ENCODE measurements at places on chromosomes 6 and 20. TPM values are rescaled to one million over a fixed set of nuclear protein-coding genes. Genes with fewer than 3 reads are reported as not detected.

- no peak for DNase-seq
Measured at GRCh38 chr20:48910347-48910781, 11.1 kb upstream of the ARFGEF2 start.

DNA sequence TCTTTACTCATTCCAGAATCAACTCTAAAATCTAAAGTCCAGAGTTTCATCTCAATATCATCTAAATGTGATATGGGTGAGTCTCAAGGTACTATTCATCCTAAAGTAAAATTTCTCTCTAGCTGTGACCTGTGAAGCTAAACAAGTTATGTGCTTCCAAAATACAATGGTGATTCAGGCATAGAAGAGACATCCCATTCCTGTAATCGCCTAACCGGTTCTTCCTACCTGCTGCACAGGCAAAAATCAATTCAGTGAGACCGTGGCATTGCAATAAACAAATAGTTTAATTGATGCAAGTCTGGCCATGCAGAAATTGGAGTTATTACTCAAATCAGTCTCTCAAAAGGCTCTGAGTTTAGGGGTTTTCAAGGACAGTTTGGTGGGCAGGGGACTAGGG is 232.8 kb downstream of the UBE3D start:
- DNase-seq, result no peak

GRCh38 chr6:20712011-20712410 is 177.8 kb downstream of the CDKAL1 start:
- DNase-seq, result no peak

DNA sequence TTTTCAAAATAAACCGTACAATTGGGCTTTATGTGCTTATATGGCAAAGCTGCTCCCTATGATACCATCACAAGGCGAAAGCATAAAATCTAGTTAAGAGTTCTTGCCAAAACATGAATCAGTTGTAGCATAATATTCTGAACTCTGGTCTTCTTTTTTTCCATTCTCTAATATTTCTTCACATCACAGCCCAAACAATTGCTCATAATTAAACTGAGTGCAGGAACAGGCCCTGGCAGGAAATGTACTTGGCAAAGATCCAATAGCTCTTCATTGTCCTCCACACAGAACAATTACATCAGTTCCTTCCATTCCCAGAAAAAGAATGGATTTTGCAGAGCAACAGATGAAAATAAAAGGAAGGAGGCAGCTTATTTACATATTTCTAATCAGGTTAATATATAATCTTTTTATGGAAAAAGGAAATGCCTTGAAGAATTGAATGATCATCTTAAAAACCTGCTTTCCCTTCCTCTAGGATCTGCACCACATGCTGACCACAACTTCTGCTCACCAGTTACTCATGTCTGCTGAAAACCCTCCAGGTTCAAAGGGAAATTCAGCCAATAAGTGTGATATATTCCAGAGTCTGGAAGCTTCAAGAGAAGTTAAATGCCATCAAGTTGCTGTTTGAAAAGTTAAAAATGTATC is 123.3 kb upstream of the COL21A1 start:
- DNase-seq, result no peak

DNA sequence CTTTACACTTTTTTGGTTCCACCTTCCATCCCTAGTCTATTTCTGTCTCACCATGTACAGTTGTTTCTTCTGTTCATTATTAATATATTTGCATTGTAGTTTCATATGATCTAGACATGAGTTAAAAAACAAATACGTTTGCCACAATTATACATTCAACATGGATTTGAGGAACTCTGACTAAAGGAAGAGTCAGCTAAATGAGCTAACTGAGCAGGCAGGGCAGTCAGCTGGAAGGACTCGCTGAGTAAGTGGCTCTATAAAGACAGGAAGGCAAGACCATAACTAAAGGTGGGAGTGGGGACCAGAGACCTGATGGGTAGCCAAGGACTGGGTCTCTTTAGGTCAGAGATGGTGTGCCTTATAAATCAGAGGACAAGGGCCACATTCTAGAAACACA is 26.3 kb downstream of the TMX4 start:
- DNase-seq, result no peak

- peak; percentile 56 for DNase-seq
Measured at GRCh38 chr6:137475103-137475502, 19.1 kb downstream of the OLIG3 start.

DNA sequence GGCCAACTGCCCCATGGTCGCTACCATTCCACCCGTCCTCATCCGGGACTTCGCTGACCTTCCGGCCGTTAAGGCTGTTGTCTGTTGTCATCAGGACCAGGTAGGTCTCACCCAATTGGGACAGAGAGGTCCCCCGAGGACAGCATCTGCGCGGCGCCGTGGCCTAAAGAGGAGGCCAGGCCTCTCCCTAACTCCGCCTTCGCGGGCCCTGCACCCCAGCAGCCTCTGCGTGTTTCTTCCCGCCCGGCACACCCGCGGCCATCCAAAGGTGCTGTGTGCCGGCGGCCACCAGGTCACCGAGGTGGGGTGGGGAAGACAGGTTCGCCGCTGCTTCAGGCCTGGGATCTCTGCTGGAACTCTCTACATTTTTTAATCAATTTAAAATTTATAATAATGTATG is 9.0 kb downstream of the OR2W1 start:
- DNase-seq, result no peak

DNA sequence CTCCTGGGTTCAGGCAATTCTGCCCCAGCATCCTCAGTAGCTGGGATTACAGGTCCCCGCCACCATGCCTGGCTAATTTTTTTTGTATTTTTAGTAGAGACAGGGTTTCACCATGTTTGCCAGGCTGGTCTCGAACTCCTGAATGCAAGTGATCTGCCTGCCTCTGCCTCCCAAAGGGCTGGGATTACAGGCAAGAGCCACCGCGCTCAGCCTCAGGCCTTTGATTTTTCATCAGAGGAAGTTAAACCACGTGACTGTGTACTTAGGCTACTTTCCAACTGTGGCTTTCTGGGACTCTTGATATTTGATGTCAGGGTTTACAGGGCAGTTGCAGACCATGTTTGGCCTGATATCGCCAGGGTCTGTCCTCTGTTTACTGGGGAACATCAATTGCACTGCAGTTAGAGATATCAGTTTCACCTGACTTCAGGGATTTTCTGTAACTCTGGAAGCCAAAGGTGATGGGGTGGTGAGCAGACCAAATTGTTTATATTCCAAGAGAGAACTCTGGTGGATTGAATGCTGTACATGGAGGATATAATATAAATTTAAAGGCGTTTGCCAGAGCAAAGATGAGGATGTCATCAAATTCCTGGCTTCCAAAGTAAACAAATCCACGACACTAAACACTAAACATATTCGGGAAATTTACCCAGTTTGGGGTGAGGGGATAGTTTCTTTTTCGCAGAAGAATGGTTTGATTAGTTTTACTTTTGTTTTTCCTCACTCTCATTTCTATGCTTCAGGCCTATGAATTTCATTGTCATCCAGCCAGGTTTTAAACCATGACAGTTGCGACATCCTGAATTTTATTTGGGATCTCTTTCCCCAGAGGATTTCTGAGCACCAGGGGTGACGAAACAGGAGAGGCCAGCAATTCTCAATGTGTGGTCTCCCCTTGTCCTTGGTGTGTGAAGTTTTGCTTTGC is 4.2 kb downstream of the PSMF1 start:
- peak; percentile 74 for DNase-seq

EFCAB8 gene
- 0.54 TPM for total RNA-seq

MLN gene
- not detected for total RNA-seq

FOXF2 gene
- total RNA-seq, result not detected

PLCB4 gene
- total RNA-seq, result not detected

Measured in activated CD4-positive, alpha-beta T cell treated with anti-CD3 and anti-CD28 coated beads, Interleukin-2, amount 10 ng/mL, durations not matched to agents 24 days and 14 days (primary cell).